ENCODE measurements at places on chromosomes 5 and 9.

- DNase-seq: no peak
Observed at GRCh38 chr5:176352116-176352878, 9.3 kb downstream of the KIAA1191 start.

GRCh38 chr5:159185773-159186172 lies 23.6 kb downstream of the RNF145 start:
- no peak for DNase-seq

DNA sequence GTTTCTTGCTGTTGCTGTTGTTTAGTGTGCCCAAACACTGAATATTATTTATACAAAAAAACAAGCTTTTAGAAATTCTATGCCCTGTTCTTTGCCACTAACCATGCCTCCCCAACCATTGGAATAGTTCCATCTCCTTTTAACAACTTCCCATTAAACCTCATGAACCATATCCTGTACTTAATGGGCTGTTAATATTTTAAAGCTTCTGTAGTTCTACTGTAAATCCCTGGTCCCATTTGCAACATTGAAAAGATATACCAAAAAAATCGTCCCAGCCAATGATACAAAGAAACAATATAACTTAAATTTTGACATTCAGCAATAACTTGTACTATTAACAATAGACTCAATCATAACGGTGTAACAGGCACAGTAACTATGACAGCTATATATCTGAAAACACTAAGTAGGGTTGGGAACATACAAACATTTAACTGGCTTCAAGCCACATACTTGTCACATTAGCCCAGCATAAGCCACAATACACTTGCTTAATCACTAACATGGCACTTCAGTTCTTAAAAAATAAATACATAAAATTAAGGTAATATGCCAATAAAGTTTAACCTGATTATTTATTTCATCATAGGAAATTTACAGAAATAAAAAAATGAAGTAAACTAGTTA lies 86.1 kb downstream of the ADAMTS6 start:
- no peak for DNase-seq

GRCh38 chr9:91211414-91211813 lies 150.3 kb downstream of the AUH start:
- no peak for DNase-seq

- no peak for DNase-seq
Observed at GRCh38 chr9:35366627-35367026, 123.3 kb upstream of the RUSC2 start.

GRCh38 chr9:91177081-91177480 lies 184.6 kb downstream of the AUH start:
- no peak for DNase-seq

- no peak for DNase-seq
Observed at GRCh38 chr5:16723821-16724220, 107.0 kb upstream of the RETREG1 start.

DNA sequence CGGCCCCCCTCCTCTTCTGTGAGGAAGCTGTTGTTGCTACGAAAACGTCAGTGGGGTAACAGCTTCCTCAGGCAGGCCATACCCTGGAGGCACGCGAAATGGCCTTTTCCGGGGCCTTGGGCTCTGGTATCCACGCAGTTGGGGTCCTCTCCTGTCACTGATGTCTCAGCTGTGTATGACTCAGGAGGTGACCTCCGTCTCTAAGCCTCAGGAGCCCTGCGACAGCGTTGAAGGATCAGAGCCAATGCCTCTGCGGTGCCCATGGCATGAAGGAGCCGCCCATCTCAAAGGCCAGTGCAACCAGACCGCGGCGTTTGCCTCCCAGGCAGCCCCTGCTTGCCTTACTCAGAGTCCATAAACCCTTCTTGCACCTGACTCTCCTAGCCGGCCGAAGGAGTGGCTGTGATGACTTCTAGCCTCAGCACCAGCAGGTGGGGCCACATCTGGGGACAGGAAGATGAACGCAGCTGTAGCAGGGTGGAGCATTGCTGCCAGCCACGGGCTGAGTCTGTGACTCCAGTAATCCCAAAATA lies 1.0 kb upstream of the MXD3 start:
- no peak for DNase-seq

- no peak for DNase-seq
Observed at GRCh38 chr5:127754706-127755105, 51.5 kb downstream of the CCDC192 start.

- DNase-seq: no peak
Observed at GRCh38 chr5:136809382-136809781, 444.0 kb upstream of the TRPC7 start.

- DNase-seq: no peak
Observed at GRCh38 chr9:134597041-134597913, 44.3 kb upstream of the COL5A1 start.

GRCh38 chr5:171678646-171679045 lies 107.0 kb upstream of the SMIM23 start:
- DNase-seq: no peak

GRCh38 chr5:147479949-147480348 lies 29.9 kb downstream of the DPYSL3 start:
- no peak for DNase-seq

GRCh38 chr9:129481810-129482511 lies 138.9 kb downstream of the C9orf50 start:
- DNase-seq: no peak

DNA sequence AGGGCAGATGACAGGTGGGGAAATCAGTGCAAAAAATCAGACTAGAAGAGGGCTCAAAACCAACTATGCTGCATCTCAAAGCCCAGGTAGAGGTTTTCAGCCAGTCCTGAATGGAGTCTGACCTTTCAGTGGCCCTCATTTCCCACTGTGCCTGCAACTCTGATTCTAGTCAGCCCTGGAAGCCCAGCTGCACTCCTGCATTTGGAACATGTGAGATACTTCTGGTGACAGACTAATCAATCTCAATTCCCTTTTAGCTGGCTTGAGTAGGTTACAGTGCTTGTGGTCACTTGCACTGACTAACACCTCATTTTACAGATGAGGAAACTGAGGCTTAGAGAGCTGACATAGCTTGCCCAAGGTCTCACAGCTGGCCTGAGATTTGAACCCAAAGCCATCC lies 7.9 kb upstream of the ACSL6 start:
- DNase-seq: no peak

GRCh38 chr5:59874675-59875074 lies 18.9 kb downstream of the PDE4D start:
- DNase-seq: no peak

GRCh38 chr5:23084815-23085214 lies 231.7 kb upstream of the CDH12 start:
- DNase-seq: no peak

DNA sequence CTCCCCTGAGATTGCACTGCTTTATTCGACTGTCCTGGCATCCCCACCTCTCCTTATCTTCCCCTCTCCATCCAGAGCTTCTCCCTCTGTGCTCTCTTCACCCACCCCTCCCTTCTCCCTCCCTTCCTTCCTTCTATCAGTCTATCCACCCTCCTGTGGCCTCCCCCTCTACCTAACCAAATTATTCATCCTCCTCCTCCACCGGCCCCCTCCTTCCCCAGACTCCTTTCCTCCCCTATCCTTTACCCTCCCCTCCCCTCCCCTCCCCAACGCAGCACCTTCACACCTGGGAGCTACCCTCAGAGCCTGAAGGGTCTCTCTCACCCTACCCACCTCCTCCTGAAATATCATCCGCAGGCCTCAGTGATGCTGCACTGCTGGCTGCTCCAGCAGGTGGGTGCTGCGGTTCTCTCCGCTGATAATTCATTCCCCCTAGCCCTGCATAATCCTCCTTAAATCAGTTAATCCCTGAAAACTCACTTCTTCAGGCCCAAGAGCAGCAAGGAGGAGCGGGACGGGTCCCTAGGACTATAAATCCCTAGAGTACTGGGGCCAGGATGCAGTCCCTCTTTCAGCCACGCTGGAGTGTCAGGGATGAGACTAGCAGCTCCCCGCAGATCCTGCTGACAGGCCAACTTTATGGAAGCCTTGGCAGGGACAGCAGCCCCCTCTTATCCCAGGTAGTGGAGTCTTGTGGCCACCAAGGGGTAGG lies 97.8 kb downstream of the PCDH1 start:
- DNase-seq: no peak

DNA sequence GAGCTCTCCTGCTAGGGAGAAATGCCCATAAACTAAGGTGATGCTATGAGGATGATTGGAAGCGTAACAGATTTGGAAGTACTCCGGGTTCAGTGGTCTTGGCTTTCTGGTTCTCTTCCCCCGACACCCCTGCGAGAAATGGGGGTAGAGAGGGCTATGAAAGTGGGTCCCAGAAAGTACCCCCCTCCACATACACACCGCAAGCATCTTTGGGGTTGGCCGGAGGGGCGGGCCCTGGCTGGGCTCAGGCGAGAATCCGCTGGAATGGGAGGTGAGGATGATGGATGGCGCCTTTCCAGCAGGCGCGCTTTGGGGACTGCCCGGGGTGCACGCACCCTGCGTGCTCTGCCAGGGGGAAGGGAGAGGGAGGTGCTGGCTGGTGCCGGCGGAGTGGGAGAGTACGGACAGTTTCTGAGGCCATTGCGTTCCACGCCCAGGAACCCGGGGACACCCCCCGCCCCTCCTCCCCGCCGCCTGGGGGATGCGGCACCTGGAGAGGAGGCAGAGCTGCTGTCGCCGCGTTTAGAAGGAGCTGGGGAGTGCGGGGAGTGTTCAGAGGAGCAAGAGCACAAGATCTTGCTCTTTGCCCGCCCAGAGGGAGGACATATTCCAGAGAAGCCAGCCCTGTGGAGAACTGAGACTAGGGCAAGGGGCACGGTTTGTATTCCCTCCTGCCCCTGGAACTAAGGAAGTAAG lies 1.9 kb downstream of the PCSK5 start:
- no peak for DNase-seq

DNA sequence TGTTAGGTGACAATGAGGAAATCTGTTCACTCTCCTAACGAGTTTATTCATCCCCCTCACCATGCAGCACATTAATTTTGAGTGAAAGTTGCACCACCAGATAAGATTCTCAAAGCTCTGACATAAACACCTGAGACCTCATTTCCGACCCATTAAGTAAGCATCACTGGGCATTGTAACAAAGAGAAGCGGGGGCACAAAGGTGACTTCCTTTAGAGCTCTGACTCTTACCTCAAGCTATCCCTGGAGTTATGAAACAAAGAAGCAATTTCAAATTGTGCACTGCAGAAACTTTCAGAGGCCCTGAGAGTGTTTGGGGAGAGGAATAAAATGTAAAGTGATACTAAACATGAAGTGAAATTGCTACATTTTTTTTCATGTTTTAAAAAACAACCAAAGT lies 29.5 kb downstream of the C5orf15 start:
- no peak for DNase-seq

- no peak for DNase-seq
Observed at GRCh38 chr5:103260951-103261350, 2.4 kb downstream of the MACIR start.

DNA sequence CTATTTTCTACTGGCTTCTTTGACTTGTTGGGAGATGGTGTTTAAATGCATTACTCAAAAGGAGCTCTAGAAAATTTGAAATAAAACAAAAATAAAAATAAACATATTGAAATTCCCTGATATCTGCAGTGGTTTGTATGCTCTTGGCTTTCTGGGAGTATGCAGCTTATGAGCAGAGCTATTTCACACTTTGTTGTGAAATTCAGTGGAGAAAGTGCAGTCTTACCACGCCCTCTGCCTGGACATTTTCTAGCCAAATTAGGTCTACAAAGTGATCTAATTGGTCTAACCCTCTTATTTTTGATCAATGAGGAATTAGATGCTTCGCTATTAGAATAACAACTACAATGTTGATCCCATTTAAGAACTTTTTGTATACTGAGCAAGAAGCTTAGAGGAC lies 66.8 kb downstream of the INSYN2B start:
- DNase-seq: no peak

DNA sequence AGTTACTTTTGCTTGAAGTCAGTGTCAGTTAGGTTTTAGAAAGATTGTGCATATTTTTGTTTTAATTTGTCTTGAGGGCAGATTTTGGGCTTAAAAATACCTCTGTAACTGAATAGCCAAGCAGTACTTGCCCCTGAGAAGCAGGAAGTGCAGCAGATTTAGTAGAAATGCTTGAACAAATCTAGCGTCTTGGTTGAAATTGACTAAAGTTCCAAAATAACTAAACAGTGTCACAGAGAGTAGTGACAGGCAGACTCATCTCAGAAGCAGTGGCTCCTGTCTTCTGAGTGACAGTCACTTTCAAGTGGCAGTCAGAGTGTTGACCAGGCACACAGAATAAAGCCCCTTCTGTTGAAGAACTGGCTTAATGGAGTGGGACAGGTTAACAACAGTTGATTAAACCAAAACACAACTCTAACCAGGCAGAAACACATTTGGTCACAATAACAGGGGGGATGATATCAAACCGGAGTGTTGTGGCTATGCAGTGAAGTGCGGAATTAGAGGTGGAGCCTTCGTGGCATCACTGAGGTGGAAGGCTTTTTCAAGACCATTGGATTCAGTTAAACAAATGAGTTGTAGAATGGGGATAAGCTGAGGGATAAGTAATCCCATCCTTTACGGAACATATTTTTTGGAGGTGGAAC lies 29.1 kb downstream of the TRIO start:
- DNase-seq: no peak

- DNase-seq: no peak
Observed at GRCh38 chr5:135359374-135360165, 39.5 kb downstream of the MACROH2A1 start.

- no peak for DNase-seq
Observed at GRCh38 chr9:21969951-21970799, 24.0 kb downstream of the CDKN2A start.
